Activated CD4-positive, alpha-beta T cell treated with anti-CD3 and anti-CD28 coated beads for 4 hours (primary cell): ENCODE measurements at places on chromosomes 7 and 10.

GRCh38 chr10:89183571-89183970, 23.5 kb downstream of the CH25H start:
- no peak for DNase-seq

GRCh38 chr10:122471531-122472177, 10.3 kb downstream of the HTRA1 start:
- no peak for DNase-seq

DNA sequence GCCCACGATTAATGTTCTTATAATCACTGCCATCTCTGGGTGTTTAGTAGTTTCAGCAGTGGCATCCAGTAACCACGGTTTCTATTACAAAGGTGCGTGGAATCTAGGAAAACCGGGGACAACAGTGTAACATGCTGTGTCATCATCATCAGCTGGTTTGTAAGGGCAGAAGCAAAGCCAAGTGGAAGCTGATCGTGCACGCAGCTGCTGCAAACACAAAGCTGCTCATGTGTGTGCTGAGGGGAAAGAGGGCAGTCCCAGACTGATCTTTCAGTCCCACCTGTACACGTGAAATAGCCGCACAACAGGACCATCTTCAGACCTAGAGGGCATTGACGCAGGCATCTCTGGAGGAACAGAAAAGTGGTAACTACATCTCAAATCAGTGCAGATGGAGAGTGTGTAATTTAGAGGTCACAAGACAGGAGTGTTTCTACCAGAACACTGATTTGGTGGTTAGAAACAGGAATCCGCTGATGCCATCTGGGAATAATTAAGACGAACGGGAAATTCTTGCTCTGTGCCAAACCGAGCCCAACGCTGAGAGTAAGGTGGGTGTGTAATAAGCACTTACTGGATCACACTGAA, 13.4 kb downstream of the ANKRD16 start:
- no peak for DNase-seq

DNA sequence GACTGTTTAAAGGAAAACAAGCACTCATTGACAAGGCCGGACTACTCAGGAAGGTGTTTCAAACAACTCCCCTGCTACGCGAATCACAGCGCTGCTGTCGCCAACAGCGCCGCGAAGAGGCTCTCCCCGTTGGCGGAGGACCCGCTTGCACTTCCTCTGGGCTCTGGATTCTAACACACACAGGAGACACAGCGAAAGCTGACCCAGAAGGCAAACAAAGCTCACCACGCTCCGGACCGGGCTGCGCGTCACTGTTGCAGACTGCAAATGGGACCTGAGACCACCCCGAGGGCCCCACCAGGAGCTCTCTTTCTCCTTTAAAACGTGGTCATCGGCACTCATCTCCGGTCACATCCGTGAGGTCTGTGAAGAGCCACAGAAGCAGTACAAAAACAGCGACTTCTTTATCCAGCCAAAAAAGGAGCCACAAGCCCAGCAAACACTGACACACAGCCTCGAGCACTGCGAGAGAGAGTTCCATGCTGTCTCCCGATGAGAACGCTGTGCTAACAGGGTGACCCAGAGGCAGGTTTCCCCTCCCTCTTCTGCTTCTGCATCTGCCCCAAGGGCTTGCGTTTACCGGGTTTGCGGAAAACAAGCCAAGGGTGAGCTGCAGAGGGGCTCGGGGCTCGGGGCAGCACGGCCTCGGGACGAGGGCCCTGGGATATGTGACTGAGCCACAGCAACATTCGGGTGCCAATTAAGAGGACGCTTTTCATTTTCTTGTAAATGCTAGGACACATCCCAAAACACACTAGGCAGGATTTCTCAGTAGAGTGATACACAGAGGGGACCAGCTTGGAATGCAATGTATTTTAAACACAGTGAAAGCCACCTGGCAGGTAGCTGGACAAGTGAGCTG, 41.3 kb downstream of the AMZ1 start:
- DNase-seq = no peak

DNA sequence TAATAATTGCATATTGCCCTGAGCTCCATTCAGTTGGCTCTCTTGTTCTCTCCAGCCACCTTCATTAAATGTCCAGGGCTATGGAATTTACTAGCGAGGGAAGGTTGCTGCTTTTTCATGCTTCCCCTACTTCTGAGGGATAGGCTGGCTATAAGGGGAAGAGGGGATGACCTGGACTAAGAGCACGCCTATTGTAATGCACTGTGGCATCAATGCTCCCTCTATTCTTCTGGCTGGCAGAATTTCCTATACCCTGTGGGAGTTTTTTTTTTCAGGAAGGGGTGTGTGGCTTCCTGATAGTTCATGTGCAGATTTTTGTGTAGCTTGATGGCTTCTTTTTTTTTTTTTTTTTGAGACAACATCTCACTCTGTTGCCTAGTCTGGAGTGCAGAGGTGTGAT, 155.8 kb downstream of the SND1 start:
- DNase-seq = no peak

DNA sequence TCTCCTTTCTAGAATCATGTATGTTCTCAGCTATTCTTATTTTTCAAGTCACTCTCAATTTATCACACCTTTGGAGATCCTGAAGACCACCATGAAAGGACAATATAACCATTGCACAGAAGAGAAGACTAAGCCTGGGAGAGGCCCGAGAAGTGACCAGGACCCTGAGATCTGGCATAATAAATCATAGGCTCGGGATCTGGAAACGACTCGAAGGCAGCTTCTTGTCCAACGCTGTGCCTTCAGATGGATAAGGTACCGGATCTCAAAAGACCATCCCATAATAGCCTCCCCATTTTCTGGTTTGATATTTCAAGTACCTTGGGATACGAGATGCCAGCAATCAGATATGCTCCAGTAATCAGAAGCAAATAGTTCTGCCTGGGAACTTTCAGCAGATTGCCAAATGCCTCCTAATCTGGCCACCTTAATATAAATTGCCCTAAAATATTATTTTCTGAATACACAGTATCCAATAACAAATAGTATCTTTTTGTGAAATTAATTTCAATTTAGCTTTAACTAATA, 179.2 kb upstream of the ZMIZ1 start:
- DNase-seq = no peak

DNA sequence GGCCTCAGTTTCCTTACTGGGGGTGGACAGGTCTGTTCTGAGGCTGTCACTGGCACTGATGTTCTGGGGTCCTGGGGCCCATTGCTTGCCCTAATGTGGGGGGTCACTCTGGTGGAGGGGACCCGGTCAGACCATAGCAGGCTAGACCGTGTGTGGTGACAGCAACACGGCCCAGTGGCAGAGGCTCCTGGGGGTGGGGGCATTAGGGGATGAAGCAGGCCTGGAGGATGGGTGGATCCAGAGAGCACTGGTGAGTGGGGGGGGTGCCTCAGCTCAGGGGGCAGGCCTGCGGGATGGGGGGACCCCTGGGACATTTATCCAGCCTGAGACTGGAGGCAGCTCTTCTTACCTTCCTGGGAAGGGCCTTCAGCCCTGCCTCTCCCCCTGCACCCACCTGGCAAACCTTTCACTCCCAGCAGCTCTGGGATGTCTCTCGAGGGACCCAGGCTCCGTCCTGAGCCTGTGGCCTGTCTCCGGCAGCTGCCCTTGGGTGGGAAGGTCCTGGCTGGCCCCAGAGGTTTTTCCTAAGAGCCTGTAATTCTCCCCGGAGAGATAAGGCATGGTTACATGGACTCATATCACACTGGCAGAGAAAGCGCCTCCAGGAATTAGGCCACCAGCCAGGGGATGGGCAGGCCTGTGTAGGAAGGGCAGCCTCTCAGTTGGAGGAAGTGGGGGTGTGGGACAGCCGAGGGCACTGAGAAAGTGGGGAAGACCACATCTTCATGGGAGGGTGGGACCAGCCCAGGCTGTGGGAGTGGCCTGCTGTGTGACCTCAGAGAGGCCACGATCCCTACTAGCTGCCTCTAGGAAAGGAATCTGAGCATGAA, 147.7 kb downstream of the UBE2H start:
- DNase-seq = no peak

GRCh38 chr7:90580051-90580450, 16.1 kb upstream of the CDK14 start:
- no peak for DNase-seq

DNA sequence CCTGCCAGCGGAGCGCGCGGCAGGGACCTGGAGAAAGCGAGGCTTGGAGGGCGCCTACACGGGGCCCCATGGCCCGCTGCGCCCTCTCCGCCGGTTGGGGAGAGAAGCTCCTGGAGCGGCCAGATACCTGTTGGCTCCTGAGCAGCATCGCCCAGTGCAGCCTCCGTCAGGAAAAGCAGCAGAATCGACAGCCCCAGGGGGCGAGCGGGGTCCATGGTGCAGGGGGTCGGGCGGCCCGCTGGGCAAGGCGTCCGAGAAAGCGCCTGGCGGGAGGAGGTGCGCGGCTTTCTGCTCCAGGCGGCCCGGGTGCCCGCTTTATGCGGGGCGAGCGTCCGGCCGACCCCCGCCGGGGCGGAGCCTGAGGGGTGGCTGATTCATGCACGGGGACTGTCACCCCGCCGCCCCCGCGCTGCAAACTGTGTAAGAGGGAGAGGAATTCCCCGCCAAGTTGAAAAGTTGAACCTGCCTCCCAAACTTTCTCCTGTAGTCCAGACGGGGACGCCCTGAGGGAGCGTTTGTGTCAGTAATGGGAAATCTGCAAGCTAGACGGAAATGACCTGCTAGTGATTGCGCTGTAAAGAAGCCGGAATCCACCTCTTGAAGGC, at the start of gene TFPI2:
TFPI2 (minus strand) TSS at position 290 of the 605 bp plus-strand sequence; CDS start at position 215, 75 bp downstream.
- no peak for DNase-seq

DNA sequence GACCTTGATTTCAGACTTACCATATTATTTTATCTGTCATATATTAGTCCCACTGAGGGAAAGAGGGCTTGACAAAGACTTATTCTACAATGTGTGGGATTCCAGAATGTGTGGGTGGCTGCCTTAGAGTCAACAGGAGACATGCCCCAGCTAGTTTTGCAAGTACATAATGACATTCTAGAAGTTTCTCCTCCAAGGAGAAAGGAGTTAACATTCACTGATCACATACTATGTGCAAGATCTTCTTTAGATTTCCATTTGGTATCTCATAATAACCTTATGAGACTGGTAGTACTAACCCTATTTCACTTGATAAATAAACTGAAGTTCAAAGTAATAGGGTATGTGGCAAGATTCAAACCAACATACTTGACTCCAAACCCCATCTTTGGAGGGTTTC, 25.2 kb downstream of the IRF5 start:
- DNase-seq = no peak

DNA sequence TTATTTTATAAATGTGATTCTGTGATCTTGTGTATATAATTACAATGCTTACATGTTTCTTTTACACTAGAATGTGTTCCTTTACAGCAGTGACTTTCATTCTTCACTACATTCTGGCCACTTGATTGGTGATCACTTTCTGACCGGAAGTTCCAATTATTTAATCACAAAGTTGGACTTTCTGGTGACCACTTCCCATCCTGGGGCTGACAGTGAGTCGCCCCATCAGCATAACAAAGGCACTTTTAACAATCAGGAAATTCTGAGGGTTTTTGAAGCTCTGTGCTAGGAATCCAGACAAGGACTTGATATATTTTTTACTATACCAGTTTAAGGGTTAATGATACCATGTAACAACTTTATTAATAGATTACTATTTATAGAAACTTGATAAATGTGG, 282.3 kb upstream of the KAT6B start:
- no peak for DNase-seq

DNA sequence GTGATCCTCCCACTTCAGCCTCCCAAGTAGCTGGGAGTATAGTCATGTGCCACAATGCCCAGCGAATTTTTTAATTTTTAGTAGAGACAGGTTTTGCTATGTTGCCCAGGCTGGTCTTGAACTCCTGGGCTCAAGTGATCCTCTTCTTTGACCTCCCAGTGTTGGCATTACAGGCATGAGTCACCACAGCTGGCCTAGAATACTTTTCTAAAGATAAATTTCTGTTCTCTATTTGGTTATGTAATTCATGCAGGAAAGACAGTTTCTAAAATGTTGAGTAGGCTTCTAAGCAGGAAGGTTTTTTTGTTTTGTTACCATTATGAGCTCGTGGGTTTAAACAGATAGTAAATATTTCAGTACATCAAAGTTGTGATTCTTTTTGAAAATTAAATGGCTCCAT, 5.0 kb downstream of the RBAK start:
- no peak for DNase-seq

- DNase-seq = no peak
Measured at GRCh38 chr10:81031774-81032173, 494.1 kb downstream of the SH2D4B start.

DNA sequence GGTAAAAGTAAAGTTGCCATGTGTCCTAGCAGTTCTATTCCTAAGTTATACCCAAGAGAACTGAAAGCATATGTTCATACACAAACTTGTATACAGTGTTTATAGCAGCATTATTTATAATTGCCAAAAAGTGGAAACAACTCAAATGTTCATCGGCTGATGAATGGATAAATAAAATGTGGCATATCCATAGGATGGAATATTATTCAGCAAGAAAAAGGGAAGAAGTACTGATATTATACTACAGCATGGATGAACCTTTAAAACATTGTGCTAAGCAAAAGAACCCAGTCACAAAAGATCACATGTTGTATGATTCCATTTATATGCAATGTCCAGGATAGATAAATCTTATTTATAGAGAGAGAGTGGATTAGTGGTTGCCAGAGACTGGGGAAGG, 68.9 kb downstream of the NRF1 start:
- DNase-seq = no peak

DNA sequence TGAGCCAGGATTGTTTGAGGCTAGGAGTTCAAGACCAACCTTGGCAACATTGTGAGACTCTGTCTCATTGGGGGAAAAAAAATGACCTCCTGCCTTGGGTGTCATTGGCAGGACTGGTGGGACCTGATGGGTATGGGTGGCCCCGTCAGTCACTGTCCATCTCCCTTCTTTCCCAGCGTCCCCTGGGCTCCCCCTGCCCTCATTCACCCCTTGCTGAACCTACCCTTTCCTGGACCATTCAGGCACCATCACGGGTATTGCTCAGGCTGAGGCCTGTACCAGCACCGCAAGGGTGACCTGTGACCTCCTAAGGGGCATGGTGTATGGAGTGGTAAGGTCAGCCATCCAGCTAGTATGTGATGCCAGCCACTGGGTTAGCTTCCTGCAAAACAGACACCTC, 19.4 kb downstream of the ASL start:
- DNase-seq = no peak

DNA sequence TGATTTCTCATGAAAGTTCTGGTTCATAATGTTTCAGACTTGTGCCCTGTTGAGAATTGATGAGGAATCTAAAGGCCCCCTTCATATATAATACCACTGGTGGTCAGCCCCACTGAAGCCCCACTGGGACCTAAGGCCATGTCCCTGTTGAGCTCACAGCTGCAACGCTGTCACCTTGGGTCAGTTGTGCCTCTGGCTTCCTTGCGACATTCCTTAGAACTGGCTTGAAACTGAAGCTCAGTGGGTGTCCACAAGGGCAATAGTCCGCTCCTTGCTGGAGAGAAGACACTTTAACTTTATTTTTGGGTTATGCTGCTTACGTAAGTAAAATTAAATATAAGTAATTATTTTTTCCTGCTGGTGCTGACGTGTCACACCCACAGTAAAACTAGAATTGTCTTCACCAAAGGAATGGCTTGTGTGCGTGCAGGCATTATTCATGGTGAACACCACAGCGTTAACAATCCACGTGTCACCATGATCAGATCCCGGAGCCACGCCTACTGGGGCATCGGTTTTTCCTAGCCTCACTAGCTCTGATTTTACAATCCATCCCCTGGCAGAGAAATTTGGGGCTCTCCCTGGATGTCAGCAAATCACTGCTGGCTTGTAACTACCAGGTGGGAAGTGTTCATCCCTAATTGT, 66.5 kb downstream of the BICC1 start:
- no peak for DNase-seq

GRCh38 chr7:18680576-18680975, 185.0 kb downstream of the HDAC9 start:
- DNase-seq = no peak

GRCh38 chr10:132665946-132666704, 119.8 kb downstream of the NKX6-2 start:
- DNase-seq = peak; percentile 14

GRCh38 chr10:59700709-59701108, 8.9 kb downstream of the SLC16A9 start:
- no peak for DNase-seq
